ENCODE measurements at places on chromosomes 5 and 9.

DNA sequence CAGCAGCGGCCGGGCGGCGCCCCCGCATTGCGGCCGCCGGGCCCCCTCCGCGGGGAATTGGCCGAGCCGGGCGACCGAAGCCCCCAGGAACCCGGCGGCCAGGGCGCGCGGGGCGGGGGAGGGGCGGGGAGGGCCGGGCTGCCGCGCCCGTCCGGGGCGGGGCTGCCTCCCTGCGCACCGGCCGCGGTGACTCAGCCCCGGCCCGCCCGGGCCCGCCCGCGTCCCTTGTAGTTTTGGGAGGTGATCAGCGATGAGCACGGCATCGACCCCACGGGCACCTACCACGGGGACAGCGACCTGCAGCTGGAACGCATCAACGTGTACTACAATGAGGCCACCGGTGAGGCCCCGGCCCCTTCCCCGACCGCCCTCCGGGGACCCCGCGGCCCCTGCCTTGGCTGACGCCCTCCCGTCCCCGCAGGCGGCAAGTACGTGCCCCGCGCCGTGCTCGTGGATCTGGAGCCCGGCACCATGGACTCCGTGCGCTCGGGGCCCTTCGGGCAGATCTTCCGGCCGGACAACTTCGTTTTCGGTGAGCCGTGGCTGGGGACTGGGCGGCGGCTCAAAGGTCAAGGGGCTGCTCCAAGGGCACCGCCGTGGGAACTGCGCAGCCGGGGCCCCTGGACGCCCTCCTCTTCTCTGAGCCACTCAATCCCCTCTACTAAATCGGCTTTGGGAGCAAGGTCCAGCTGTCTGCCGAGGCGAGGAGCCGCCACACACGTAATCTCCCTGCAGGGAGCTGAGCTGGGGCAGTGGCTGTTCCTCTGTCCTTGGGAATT lies 592 bp downstream of the TUBB4B start:
- DNase-seq = no peak

DNA sequence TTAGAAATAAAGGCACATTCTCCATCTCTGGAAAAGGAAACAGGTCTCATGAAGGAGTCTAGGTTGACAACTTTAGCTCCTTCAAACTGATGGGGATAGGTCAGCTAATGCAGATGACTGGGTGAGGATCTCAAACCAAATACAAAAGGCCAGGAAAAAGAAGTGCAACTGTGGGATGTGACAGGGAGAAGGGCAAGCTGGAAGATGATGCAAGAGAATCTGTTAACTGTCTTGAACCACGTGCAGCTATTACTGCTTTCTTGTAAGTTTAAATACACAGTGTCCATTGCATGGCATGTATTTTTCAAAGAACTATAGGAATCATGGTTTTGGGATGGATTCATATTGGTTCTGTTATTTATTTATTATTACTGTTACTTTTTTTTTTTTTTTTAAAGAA lies 331.8 kb downstream of the NDUFS4 start:
- no peak for DNase-seq

GRCh38 chr9:21381448-21382339 lies 3.5 kb downstream of the IFNA2 start:
- no peak for DNase-seq

DNA sequence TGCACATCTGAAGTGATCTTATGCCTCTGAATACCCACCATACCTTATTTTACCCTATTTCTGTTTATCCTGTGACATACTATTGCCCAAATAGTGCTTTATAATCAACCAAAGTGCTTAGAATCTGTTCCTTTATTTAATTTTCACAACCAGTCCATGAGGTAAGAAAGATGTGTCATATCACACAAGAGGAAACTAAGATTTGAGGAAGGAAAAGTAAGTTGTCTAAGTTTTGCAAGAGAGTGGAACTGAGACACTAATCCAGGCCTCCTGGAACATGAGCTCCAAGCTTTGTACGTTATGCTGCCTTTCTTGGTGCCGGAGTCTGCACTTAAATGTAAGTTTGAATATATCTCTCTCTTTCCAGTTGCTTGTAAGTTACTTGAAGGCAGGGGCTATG lies 17.2 kb downstream of the KDM3B start:
- DNase-seq = no peak

- DNase-seq = no peak
Measured at GRCh38 chr5:127987354-127988145, 96.0 kb upstream of the SLC12A2 start.

DNA sequence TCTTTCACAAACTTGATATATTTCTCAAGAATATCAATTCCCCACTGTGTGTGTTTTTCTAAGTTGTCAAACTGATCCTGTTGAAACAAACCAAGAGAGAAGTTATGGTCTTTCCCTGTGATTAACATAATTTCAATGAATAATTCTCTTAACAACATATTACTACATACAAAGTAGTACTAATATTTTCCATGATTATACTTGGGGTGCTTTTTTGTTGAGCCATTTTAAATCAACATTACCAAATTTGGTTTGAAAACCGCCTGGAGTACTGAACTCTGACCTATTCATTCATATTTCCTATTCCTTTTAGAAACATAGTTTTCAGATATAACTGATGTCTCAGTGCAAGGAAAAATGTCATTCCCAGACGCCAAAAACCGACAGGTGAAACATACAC lies 48.1 kb downstream of the FNBP1 start:
- DNase-seq = no peak
